Fibroblast of skin of right biceps (primary cell): ENCODE measurements at places on chromosomes 6 and 20.
A peak's percentile ranks its signal among the peaks of the same experiment; 100 is the strongest.

- no peak for DNase-seq
Observed at GRCh38 chr20:32888636-32889035, 29.9 kb downstream of the EFCAB8 start.

- peak; percentile 95 for DNase-seq
Observed at GRCh38 chr6:12483712-12484111, 193.6 kb downstream of the EDN1 start.

- no peak for DNase-seq
Observed at GRCh38 chr6:52046456-52046855, 41.0 kb downstream of the PKHD1 start.

GRCh38 chr6:81741689-81742088 lies 10.8 kb downstream of the TENT5A start:
- no peak for DNase-seq

DNA sequence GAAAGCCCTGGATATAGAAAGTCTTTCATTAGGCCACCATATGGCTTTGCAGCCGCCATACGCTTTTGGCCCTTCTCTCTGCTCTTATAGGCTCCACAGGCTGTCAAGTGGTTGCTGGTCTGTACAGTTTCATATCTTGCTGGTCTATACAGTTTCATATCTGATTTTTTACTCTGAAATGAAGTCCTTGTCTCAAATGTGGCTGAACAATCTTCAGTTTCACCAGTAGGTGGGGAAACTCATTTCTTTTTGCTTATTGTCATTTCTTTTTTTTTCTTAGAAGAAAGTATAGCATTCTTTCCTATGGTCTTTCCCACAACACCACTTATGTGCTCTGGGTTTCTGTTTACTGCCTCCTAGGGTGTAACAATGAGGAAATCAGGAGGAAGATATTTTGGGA lies 771.4 kb upstream of the MMS22L start:
- DNase-seq = peak; percentile 6

DNA sequence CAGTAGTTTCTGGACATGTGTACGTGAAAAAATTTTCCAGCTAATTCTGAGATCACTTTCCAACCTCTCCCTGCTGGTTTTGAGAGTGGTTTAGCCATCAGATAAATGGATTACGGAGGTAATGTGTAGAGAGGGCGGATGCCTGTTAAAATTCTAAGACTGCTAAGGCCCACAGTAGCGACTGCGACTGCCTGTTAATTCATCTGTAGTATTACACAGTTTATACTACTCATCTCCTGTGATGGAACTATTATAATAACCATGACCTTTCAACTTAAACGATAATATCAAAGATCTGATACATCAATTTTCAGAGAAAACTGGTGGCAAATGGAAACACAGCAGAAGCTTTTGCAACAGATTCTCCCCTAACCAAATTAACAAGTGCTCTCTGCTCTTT lies 102.3 kb downstream of the IRF4 start:
- no peak for DNase-seq

DNA sequence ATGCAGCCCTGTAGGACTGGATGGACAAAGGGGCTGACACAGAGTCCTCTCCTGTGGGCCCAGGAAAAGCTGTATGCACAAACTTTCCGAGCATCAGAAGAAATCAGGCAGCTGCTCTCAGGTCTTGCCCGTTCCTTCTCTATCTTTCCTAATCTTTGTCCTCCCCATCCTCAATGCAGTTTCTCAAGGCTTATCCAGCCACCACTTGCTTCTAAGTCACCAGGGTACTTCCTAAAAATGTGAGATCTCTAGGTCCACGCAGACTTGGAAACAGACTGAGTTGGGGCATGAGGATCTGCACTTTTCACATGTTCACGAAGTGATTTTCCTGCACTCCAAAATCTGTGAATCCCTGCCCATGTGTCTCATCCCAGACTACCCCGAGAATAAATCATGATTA lies 394.5 kb upstream of the SLC35B3 start:
- DNase-seq = no peak

GRCh38 chr20:18718129-18718528 lies 95.5 kb upstream of the SCP2D1 start:
- DNase-seq = no peak

DNA sequence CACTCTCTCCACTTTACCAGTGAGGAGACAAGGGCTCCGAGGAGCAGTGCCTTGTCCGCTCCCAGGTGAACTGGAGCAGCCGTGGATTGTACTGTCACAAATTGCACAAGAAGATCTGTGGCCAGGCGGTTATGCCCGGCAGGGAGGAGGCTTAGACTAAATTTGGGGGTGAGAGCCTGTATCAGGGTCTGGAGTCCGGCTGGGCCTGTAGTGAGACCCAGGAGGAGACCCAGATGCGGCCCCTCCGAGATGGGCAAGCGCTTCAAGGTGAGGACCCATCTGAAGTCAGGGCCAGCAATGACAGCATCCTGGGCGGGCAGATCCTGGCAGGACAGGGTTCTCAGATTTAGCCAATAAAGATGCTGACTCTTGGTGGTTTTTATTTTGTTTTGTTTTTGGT lies 27.6 kb downstream of the BANF2 start:
- DNase-seq = no peak

DNA sequence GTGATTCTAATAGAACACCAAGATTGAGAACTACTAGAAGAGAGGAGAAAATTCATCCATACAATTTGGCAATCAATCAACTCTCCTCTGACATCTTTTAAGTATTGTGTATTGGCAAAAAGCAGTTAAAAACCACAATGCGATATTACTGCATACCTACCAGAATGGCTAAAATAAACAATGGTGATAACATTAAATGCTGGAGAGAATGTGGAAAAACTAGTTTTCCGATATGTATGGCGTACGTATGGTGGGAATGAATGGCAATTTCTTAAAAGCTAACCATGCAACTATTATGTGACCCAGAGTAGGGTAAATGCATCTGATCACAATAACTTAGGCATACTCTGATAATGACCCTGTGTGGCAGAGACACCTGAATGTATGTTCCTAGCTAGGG lies 29.3 kb upstream of the LAMA4 start:
- DNase-seq = no peak

GRCh38 chr6:141309295-141309694 lies 823.4 kb upstream of the GJE1 start:
- DNase-seq = peak; percentile 21

DNA sequence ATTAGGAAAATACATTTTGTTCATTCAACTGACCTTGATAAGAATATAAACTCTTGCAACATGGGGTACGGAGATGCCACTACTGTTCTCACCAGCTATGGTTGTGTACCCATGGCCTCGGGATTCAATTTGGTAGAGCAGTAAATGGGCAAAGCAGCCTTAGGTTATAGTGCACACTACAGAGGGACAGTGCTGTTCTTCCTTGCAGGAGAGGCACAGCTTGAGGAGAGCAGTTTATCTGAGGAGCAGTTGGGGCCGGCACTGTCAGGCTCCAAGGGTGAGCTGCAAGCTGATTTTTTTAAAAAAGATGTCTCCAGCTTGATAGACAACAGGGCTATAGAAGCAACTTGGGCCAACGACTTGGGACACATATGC lies 82.4 kb downstream of the SLC35B3 start:
- no peak for DNase-seq

GRCh38 chr20:49685809-49686208 lies 27.9 kb downstream of the B4GALT5 start:
- peak; percentile 70 for DNase-seq

DNA sequence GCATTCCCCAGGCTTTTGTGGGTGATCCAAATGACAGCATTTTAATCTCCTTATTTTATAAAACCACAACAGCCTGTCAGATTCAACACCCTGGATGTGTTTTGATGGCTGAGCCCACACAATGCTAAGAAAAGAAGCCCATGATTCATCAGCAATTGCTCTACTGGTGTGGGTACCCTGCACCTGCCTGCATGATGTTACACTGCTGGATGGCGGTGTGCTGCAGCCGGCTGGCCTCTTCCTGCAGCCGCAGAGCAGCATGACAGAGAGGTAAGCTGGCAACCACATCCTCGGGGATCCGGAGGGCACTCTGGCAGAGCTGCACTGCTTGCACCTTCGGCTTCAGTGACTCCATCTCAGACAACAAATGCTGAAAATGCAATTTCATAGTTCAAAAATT lies 327.5 kb downstream of the SYNE1 start:
- DNase-seq = no peak

DNA sequence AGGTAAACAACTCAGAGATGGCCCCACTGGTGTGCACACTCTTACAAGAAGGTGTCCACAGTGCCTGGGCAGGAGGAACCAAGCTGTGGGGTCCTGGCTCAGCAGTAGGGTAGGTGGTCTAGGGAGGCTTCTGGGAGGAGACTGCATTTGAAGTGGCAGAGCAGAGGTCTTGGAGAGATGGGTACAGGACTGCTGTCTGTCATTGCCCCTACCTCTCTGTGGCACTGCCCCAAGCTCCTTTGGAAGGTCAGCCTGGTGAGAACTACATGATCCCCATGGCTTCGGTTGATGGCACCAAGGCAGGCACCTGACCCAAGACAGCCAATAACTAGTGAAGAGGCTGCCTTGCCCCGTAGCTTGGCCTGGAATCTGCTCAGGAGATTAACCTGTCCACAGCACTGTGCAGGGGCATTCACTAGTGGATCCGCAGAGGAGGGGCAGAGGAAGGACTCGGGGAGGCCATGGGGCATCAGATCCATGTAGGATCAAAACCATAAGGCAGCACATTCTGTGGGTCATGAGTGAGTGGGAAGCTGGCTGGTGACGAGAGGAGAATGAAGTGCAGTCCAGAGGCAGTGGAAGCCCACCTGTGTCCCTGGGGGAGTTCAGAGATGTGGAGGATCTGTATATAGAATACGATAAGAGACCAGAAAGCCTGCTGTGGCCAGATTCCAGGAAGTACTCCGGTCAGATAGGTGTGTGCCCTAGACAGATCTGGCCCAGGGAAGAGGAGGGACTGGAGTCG lies 162.0 kb downstream of the GRM4 start:
- no peak for DNase-seq

- peak; percentile 24 for DNase-seq
Observed at GRCh38 chr6:21664314-21665109, 71.0 kb downstream of the SOX4 start.

GRCh38 chr20:35084998-35085397 lies 7.6 kb downstream of the TRPC4AP start:
- no peak for DNase-seq

- DNase-seq = no peak
Observed at GRCh38 chr6:118667988-118668387, 16.6 kb upstream of the CEP85L start.

DNA sequence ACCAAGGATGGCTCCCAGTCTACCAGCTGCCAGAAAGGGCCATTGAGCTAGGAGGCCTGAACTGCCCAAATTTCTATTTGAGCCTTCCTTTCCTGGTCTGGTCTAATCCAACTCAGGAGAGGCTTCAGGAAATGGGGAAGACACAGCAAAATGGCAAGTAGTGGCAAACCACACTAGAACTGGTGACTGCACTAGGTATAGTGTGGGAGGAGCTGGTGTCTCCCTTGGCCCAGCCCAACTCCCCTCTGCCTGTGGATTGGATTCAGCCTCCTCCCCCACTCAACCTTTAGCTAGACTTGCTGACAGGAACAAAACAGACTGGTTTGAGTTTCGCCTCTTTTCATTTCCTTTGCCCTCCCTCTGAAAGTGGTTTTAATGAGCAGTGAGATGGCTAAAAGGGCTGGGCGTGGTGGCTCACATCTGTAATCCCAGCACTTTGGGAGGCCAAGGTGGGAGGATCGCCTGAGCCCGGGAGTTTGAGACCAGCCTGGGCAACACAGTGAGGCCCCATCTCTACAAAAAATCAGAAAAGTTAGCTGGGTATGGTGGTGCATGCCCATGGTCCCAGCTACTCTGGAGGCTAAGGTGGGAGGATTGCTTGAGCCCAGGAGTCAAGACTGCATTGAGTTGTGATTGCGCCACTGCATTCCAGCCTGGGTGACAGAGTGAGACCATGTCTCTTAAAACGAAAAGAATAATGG lies 17.5 kb downstream of the MRPS18A start:
- DNase-seq = no peak

GRCh38 chr20:51418137-51418529 lies 124.4 kb downstream of the NFATC2 start:
- DNase-seq = no peak

DNA sequence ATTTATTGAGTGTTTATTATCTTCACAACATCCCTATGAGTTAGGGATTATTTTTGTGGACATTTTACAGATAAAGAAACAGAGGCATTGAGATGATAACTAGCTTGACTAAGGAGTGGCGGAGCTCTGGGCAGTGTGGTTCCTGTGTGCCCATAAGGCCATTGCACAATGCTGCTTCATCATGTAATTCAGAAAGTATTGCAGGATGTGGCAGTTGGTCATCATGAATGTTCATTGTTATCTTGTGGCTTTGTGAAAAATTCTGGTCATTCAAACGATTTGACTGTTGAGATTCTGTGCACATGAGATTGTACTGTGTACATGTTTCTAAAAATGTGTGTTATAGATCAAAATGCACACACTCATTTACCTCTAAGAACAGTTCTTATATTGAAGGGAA lies 150.8 kb downstream of the ESR1 start:
- DNase-seq = peak; percentile 11

DNA sequence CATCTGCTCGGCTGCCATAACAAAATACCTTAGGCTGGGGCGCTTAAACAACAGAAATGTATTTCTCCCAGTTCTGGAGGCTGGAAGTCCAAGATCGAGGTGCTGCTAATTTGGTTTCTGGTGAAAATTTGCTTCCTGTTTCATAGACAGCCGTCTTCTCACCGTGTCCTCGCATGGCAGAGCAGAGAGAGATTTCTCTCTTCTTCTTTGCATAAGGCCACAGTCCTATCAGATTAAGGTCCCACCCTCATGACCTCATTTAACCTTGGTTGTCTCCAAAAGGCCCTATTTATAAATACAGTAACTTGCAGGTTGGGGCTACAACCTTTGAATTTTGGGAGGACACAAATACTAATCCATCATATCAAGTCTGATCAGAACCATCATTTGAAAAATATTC lies 544.3 kb downstream of the KIF16B start:
- no peak for DNase-seq

- DNase-seq = no peak
Observed at GRCh38 chr20:39453890-39454289, 491.7 kb downstream of the DHX35 start.

DNA sequence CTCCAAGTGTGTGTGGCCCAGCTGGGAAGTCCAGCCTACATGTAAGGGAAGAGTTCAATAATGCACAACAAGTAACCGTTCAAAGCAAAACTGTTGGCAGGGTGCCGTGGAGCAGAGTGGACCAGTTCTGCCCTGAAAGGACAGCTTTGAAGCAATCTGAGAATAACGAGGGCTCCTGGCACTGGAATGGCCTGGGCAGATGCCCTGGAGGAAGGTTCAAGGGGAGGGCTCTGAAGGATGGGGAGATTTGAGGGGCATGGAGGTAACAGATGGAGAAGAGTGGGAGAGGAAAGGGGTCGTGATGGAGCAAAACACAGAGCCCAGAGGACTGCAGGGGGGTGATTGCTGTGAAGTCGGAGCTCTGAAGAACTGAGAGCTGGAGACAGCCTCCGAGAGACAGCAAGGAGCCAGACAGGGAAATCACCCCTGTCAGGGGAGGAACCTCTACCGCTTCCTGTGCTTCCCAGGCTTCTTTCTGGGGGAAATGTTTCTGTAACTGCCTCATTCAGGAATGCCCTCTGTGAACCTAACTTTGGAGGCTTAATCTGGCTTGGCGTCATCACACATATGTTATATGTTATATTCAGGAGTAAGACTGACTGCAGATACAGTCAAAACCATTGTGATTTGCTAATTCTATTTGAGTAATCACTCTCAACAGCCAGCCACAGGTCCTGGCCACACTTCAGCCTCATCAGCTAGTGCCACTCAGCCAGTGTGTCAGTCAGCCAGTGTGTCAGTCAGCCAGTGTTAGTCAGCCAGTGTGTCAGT lies 41.2 kb downstream of the ZC3H12D start:
- peak; percentile 91 for DNase-seq
